ENCODE measurements at places on chromosomes 1 and 21.

GRCh38 chr1:248114890-248115289, 19.9 kb downstream of the OR2L13 start:
- no peak for DNase-seq

- no peak for DNase-seq
Measured at GRCh38 chr21:33654412-33654811, 12.1 kb downstream of the ITSN1 start.

GRCh38 chr1:164228928-164229327, 330.1 kb upstream of the PBX1 start:
- DNase-seq = no peak

DNA sequence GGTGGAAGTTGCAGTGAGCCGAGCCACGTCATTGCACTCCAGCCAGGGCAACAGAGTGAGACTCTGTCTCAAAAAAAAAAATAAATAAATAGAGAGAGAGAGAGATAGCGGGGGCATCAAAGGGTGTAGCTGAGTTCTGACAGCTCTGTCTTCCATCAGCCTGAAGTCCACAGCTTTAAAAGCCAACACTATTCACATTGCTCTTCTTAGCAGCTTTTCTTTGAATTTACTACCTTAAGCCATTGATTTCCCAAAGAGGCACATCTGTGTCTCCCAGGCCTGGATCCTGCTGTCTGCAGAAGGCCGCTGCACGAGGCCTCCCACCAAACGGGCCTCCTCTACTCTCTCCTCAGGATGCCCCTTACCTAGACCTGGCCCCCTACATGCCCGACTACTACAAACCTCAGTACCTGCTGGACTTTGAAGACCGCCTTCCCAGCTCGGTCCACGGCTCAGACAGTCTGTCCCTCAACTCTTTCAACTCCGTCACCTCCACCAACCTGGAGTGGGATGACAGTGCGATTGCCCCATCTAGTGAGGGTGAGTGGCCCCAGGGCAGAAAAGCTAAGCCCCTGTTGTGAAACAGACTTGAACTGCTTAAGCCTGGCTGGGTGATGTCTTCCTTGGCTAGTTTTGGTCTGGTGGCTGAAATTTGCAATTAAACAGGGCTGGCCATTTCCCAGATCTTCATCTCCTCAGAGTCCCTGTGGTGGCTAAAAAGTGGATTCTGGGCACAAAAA, 16.5 kb upstream of the SLC25A34 start:
- no peak for DNase-seq

GRCh38 chr1:46481961-46482360, 7.7 kb upstream of the DMBX1 start:
- no peak for DNase-seq

GRCh38 chr1:16009678-16010077, 5.6 kb downstream of the SRARP start:
- DNase-seq = no peak

GRCh38 chr1:65059930-65060538, 88.0 kb upstream of the AK4 start:
- DNase-seq = no peak

DNA sequence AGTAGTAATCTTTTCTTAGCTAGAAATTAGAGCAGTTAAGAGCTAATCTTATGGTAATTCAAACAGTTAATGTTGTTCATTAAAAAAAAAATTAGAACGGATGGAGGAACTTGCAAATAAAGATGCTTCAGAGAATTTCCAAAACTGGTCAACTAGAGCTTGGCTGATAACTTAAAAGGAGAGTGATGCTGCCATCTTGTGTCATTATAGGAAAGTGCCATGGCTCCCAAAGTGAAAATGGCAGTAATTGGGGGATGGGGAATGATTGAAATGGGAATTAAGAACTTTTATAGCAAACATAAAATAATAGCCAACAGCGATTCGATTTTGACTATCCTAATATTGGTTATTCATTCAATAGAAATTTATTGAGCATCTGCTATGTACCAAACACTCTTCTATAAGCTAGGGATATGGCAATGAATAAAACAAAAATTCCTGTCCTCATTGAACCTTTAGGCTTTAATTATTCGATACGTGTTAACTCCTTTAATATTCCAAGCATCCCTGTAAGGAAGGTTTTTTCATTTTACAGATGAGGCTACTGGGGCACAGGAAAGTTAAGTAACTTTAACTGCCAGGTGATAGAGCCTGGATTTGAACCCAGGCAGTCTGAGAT, 5.7 kb upstream of the PLPP3 start:
- DNase-seq = peak; percentile 81

DNA sequence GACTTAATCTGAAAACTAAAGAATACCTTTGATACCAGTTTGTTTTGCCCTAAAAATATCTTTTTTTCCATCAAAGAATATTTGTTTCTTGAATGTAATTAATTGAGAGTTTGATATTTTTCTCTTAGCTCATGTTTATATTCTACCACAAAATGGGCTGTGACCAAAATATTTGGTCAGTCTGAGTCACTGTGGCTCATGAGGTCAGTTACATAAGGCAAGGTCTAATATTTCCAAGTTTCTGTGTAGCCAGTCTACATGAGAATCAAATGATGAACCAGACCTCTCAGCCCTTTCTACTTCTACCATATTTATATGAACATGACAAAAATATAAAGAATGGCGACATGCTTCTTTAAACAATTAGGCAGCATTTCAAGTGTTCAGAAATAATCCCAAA, 83.0 kb upstream of the IVNS1ABP start:
- no peak for DNase-seq

DNA sequence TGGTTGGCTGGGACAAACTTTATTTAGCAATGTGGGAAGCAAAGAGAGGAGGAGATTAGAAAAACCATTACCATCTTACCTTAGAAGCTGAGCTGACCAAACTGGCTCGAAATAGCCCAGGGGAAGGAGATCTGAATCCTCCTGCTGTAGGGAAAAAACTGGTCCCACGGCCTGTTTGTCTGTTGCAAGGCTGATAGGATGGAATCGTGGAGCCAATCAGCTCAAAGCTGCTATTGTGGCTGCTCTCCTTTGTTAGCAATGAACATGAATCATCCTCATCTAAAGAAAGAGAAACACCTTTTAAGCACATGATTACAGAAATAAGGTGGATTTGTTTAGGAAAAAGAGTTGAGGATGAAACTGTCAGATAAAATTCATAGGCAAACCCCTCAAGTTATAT, 21.5 kb downstream of the CLSPN start:
- no peak for DNase-seq

- DNase-seq = no peak
Measured at GRCh38 chr1:51285055-51285454, 45.3 kb downstream of the TTC39A start.

DNA sequence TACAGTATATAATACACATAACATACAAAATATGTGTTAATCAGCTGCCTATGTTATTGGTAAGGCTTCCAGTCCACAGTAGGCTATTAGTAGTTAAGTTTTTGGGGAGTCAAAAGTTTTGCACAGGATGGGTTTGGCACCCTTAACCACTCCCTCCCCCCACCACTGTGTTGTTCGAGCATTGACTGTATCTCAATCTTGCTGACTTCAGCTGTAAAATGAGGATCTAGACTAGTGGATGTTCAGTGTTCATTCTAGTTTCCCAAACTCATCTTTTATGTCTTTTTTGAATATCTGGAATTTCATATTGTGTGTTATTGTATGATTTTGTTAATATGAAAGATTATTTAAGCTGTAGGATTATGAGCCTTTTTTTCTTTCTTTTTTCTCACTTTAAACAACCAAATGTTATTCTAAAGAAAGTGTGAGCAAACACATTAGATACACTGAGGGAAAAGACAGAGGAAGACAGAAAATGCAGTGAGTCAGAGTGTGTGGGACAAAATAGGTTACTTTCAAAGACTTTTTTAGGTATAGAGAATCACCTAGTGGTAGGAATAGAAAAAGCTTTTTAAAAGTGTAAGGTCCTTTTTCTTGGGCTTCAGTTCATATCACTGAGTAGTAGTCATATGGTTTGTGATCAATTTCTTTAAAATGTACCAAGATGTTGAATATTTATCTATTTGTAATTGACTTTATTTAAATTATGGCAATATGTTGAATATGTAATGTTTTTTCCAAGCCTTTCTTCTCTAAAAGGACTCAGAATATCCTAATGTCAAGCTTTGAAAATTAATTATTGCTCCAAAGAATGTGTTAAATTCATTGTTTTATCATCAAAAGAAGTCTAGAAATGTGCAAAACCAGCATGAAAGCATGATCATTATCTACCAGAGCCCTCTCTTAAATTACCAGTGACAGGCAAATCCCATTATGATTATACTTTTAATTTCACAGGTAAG, 17.9 kb upstream of the CENPF start:
- DNase-seq = no peak

DNA sequence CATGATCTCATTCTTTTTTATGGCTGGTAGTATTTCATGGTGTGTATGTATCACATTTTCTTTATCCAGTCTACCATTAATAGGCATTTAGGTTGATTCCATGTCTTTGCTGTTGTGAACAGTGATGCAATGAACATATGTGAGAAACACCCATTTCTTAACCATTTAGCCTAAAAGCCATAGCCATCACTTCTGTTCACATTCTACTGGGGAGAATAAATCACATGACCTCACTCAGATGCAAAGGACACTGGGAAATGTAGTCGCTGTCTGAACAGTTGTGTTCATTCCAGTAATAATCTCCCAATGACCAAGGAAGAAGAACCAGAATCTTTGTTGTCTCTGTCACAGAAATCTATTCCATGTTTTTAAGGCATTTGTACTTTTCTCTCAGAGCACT, 15.1 kb upstream of the PLA2G2E start:
- no peak for DNase-seq

DNA sequence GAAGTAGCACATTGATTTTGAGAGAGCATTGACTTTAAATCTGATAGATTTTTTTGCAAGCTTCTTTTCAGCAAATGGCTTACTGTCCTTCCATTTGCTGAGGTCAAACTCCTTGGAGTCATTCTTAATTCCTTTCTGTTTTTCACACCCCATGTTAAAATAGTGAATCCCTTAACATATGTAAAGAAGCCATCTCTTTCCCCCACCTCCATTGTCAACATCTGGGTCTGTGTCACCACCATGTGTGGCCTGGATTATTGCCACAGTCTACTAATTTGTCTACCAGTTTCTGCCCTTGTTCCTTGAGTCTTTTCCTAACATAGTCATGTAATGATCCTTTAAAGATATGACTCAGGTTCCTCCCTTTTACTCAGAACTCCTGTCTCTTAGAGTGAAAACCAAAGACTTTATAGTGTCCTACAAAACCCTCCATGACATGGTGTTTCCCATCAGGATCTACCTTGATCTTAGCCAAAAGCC, 104.7 kb downstream of the ST6GALNAC3 start:
- DNase-seq = no peak

DNA sequence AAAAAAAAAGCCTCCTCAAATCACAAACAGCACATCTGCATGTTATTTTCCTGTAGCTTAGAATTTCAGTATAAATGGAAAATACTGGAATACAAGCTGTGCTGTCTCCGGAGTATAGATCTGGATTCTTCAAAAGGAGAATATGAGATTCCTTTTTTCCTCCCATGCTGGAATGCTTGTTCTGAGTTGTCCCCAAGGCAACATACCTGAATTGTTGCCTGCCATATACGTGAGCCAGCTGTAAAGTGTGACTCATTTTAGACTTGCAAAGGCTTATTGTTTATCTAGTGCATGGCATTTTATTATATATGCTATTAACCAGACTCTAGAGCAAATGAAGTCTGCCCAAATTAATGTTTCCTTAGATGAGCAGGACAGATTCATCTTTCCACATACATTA, 95.0 kb upstream of the C1orf105 start:
- no peak for DNase-seq

DNA sequence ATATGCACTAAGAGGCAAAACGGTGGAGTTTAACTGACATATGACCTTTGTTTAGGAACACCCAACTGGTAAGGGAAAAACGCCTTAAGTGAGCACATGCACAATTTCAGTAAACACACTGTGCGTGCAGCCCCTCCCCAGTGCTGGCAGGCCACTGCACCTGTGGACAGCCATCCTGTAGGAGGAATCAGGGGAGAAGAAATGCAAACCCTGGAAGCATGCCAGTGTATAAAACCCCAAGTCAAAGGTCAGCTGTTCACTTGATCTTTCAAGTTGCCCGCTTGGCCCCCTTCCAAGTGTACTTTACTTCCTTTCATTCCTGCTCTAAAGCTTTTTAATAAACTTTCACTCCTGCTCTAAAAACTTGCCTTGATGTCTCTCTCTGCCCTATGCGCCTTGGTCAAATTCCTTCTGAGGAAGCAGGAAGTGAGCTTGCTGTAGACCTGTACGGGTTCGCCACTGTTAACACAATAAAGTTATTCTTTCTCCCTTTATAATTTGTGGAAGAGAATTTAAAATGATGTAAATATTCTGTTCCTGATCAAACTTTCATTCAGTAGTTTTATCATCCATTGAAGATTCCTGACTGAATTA, 31.8 kb downstream of the USP25 start:
- no peak for DNase-seq

DNA sequence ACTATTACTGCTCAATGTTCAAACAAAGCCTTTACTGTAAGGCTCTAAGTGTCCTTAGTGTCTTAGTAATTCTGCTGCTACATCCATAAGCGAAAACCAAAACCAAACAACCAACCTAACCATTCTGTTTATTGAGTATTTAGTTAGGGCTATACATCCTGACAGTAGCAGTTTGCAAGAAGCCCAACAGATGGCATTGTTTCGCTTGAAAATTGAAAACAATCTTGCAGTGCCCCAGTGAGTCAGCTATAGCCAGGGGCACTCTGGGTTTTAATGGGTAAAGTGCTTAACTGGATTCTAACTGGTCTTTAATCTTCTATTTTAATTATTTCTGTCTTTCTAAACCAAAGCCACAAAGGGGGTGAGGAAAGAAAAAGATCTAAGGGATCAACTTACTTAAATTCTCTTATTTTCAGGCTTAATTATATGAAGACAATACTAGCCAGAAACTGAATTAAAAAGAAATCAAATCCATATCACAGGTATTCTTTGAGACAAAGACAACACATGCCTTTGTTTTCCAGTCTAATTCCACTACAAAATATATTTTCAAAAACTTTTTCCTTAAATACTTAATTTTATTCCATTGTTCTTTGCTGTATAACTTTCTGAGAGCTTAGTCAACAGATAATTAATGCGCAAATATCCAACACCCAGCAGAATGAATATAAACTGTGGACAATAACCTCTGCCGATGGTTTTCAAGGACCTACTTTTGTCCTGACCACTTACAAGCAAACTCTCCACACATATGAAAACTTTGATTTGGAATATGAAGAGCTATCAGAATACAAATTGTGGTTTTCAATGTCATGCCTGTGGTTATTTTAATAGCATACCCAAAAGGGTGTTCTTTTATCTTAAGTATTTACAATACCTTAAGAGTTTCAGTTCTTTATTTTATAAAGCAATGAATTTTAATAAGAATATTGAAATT, 15.2 kb downstream of the POGZ start:
- DNase-seq = peak; percentile 45

GRCh38 chr1:153344718-153345025, 4.0 kb downstream of the PGLYRP4 start:
- DNase-seq = peak; percentile 53

- no peak for DNase-seq
Measured at GRCh38 chr21:38267991-38268863, 11.4 kb downstream of the KCNJ15 start.
